Foreskin fibroblast (primary cell): ENCODE measurements at places on chromosomes 1 and 21.

GRCh38 chr1:226737819-226738420 is 1.2 kb downstream of the ITPKB start:
- peak; percentile 32 for DNase-seq

GRCh38 chr1:210024996-210025395 is 87.0 kb downstream of the SYT14 start:
- DNase-seq, result no peak

- no peak for DNase-seq
Observed at GRCh38 chr1:110083866-110084226, 13.4 kb upstream of the ALX3 start.

DNA sequence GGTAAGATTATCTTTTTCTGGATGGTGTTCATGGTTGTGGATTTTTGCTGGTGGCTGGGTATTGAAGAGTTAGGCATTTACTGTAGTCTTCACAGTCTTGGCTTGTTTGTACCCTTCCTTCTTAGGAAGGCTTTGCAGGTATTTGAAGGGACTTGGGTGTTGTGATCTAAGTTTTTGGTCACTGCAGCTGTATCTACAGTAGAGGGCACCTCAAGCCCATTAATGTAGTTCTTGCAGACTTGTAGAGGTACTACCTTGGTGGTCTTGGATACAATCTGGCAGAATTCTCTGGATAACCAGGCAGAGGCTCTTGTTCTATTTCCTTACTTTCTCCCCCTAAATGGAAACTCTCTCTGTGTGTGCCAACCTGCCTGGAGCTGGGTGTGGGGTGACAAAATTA is 155.8 kb upstream of the BRINP3 start:
- DNase-seq, result no peak

DNA sequence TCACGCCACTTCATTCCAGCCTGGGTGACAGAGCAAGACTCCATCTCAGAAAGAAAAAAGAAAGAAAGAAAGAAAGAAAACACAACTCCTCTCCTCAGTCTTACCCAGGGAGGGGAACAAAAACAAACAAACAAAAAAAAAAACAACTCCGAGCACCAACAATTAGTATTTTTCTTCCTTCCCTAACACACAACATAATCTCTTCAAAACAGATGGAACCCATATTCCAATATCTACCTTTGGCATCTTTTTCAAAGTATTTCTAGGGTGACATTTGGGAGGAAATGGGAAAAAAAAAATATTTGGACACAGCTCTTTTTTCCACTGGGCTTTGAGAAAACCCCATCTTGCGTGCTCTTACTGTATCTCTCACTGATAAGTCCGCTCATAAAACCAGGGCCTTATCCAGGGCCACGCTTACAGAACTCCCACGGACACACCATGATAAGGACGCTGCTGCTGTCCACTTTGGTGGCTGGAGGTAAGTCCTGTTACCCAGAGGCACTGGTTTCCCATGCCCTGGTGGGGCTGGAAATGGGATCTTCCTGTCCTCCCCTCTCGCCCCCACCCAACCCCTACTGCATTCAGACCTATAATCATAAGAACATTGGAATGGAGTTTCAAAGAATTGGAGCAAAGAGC is at the start of gene CELA2A:
CELA2A (plus strand) TSS at position 420 of the 642 bp plus-strand sequence; CDS start at position 442, 22 bp downstream.
- no peak for DNase-seq

DNA sequence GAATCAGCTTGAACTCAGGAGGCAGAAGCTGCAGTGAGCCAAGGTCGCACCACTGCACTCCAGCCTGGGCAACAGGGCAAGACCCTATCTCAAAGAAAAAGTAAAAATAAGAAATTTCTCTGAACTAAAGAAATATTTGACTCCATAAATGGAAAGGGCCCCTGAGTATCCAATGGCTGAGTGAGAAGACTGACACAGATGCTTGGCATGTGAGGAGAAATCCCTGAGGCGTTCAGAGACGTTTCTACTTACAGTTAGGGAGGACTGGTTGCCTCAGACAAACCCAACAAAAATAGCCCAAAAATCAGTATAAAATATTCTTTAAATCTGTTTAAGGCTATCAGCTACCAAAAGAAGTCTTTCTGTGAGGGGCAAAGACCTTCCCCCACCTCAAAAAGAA is 3.0 kb upstream of the SUMO3 start:
- peak; percentile 85 for DNase-seq

GRCh38 chr1:39590546-39590945 is 14.0 kb upstream of the PABPC4 start:
- DNase-seq, result no peak

DNA sequence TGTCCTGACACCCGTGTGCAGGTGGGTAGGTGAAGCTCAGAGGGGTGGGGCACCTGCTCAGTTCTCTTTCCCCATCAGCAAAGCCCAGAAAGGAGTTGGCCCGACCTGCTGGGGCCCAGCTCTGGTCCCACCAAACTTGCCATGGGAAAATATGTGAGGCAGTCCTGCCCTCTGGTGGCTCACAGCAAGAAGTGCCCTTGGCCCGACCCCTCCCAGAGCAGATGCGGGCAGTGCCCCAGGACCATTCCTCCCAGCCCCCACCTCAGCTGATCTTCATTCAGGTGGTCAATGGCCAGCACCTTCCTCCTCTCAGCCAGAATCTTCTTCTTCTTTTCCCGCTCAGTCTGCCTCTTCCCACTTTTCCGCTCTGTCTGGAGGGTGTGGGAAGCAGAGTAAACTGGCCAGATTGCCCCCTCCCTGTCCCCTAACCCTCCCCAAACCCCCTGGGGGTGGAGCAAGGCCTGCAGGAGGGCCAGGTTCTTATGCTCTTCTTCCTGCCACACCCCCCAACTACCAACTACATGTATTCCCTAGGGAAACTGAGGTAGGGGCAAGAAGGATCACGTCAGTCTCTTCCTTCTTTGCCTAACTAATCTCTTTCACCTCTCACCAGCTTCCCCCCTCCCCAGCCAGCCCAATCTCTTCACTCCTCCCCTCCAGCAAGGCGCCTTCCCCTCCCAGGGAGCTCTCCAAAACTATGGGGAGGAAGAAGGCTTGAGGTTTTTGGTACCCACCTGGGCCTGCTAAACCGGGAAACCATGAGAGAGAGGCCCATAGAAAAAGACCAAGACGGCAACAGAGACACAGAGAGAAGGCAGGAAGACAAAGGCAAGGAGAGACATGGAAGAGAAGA is 15.6 kb downstream of the TNNT2 start:
- peak; percentile 68 for DNase-seq

DNA sequence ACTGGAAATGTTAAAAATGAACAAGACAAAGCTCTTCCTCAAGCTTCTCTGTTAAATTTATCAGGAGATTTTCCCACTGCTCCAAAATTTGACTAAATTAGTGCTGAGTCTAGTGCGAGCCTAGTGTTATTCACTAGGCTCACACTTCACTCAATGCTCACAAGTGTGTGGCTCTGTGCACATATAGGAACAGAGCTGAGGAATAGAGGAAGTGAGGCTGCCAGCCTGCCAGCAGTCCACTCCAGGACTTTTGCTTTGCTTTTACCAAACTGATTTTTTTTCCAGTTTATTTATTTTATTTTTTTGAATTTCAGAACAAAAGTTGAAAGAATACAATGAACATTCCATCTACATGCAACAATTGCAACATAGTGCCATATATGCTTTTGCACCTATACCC is 87.2 kb downstream of the VAV3 start:
- peak; percentile 9 for DNase-seq

GRCh38 chr1:193058529-193059281 is 455 bp downstream of the UCHL5 start:
- DNase-seq, result peak; percentile 31

DNA sequence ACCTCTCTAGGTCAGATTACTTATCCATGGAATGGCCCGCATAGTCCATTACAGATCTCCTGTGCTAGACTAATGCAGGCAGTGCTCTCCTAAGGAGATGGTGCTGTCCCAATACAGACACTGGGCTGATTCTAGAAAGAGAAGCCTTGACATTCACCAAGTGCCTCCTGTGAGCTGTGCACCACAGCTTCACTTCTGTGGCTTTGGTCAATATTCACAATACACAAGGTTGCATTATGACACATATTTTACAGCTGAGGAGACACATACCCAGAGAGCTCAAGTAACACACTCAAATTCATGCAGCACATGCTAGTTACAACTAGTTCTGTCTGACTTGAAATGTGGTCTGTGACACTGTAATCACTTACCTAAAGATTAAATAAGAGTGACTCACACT is 59.4 kb upstream of the LRRC8B start:
- no peak for DNase-seq

DNA sequence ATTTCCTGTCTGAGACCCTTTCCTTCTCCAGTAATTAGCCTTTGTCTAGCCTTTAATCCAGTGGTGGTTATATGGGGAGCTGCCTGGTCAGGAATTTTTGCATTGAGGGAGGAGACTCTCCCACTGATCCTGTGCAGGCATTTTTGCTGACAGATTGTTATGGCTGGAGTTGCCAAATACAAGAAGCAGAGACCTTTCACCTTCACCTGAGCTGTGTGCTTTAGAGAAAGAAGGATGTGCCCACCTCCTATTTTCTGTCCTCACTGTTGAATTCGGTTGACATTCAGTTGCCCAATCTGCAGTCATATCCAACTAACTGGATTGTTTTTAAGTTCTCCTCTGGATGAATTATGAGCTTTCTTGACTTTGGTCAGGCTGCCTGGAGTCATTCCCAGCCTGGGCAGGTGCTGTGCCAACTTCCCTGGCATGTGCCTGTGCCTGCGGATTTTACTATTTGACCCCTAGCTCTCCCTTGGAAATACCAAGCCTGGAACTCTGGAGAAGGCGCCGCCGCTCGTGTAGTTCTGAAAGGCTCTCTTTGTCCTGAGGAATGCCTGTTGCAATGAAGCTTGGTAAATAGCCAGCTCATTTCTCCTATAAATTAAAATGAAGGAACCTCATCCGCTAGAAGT is 143.9 kb downstream of the NOS1AP start:
- DNase-seq, result no peak

DNA sequence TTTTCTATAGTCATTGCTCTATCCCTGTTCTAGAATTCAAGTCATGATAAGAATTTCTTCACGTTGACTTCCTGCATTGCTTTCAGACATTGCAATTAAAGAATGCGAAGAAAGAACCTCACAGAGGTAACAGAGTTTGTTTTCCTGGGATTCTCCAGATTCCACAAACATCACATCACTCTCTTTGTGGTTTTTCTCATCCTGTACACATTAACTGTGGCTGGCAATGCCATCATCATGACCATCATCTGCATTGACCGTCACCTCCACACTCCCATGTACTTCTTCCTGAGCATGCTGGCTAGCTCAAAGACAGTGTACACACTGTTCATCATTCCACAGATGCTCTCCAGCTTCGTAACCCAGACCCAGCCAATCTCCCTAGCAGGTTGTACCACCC is 10.6 kb downstream of the APCS start:
- DNase-seq, result peak; percentile 16

GRCh38 chr1:227320476-227320875 is 2.2 kb upstream of the CDC42BPA start:
- DNase-seq, result no peak

- DNase-seq, result no peak
Observed at GRCh38 chr1:245715291-245715701, 560.5 kb downstream of the KIF26B start.

- no peak for DNase-seq
Observed at GRCh38 chr1:204442376-204443259, 31.0 kb upstream of the PPP1R15B start.

DNA sequence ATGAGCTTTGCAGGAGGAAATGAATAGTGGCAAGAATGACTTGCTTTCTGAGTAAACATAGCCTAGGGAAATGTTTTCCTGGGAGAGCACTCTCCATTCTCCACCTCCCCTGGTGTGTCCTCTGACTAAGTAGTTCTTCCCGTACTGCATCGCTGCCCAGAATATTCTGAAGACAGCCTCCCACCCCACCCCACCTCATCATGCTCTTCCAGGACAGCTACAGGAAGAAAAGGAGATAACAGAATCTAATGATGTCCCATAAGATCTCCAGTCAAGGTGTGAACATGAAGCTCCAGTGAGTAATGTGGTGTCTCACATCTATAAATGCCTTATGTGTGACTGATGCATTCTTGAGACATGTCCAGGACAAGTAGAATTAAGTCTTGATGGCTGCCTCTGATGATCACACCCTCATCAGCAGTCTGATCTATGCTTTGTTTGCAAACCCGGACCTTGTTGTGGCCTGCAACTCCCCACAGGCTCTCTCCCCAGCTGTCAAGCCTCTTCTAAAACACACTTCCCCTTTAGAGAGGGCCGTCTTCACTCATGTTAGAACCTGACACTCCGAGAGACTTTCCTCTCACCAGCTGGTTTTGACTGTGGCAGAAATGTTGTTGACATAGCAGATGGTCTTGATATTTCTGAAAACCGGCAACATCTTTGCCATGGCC is 183.0 kb downstream of the CYYR1 start:
- peak; percentile 81 for DNase-seq

DNA sequence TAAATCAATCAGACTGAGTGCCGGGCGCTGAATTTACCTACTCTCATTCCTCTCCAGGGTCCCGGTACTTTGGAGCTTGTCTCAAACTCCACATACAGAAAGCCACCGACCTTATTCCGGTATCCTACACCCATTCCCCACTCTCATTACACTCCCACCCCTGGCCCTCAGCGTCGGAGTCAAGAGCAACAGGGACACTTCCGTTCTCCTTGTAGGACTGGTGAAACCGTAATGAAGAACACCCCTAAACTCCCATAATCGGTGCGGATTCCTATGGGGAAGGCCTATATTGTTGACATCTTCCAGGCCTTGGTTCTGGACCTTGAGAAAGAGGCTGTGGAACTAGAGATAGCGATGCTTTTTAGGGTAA is 798 bp downstream of the ZBED6 start:
- DNase-seq, result peak; percentile 50

GRCh38 chr1:244445320-244446181 is 6.2 kb downstream of the ADSS2 start:
- DNase-seq, result peak; percentile 30

DNA sequence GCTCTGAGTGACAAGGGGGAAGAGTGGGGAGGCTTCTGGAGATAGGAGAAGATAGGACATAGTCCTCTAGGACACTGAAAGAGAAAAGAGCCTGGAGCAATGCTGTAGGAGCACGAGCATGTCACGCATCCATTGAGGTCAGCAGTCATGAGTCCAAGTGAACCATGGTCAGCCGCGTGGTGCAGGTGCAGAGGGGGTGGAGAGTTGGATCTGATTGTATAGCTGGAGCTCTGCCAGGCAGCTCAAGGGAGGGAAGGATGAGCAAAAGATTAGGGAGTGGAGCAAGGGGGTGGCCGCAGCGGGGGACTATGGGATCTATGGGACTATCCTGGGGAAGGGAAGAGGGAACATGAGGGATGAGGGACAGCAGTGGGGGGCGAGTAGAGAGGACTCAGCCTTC is 14.0 kb downstream of the PADI1 start:
- no peak for DNase-seq

DNA sequence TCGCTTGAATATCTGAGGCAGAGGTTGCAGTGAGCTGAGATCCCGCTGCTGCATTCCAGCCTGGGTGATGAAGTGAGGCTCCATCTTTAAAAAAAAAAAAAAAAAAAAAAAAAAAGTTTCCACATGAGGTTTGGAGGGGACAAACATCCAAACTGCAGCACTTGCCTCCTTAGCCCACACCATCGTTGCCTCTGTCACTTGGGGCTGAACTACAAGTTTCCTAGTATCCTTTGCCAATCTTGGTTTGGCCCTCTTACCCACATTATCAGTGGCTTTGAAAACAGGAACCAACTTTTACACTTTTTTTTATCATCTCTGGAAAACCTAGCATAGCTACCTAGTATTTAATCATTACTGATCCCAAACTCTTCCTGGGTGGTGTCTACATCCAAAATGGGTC is 59.2 kb downstream of the CLSTN1 start:
- DNase-seq, result no peak

- no peak for DNase-seq
Observed at GRCh38 chr21:10575311-10575667, 53.9 kb downstream of the TPTE start.

- no peak for DNase-seq
Observed at GRCh38 chr1:244874974-244875579, 10.7 kb upstream of the HNRNPU start.
